Activated CD4-positive, alpha-beta memory T cell treated with anti-CD3 and anti-CD28 coated beads for 36 hours (primary cell): ENCODE measurements at places on chromosomes 2 and 18. TPM values are rescaled to one million over a fixed set of nuclear protein-coding genes. Genes with fewer than 3 reads are reported as not detected.

The STPG4 gene
- total RNA-seq: not detected

The BCL11A gene
- total RNA-seq: not detected

The FZD7 gene
- total RNA-seq: 0.58 TPM

The DSC2 gene
- not detected for total RNA-seq

The ASTL gene
- total RNA-seq: 2.4 TPM

The UPP2 gene
- not detected for total RNA-seq

The TUBA3E gene
- total RNA-seq: not detected

The ETAA1 gene
- 10.8 TPM for total RNA-seq

The NT5DC4 gene
- not detected for total RNA-seq

The SP3 gene
- 90.1 TPM for total RNA-seq

The ALPG gene
- total RNA-seq: not detected

The SLC8A1 gene
- 0.19 TPM for total RNA-seq

The ANKRD44 gene
- total RNA-seq: 123 TPM

The TBR1 gene
- total RNA-seq: not detected

The UGT1A5 gene
- total RNA-seq: not detected

The RGPD3 gene
- total RNA-seq: 0.31 TPM

The SCN3A gene
- not detected for total RNA-seq

The VAMP8 gene
- total RNA-seq: 112 TPM

The TRPM8 gene
- total RNA-seq: not detected

The EFHD1 gene
- total RNA-seq: 0.61 TPM

The QPCT gene
- total RNA-seq: 0.68 TPM

The CROCC2 gene
- total RNA-seq: not detected

The ATG9A gene
- total RNA-seq: 34.7 TPM

The KCNG2 gene
- not detected for total RNA-seq

The EIPR1 gene
- 38.2 TPM for total RNA-seq

The SLC14A1 gene
- 0.80 TPM for total RNA-seq

The GFPT1 gene
- total RNA-seq: 39.8 TPM

The NEU2 gene
- not detected for total RNA-seq

The BMP10 gene
- not detected for total RNA-seq

The STARD6 gene
- total RNA-seq: not detected

The IL1A gene
- 15.7 TPM for total RNA-seq

The CD207 gene
- not detected for total RNA-seq

The SLC30A3 gene
- 0.86 TPM for total RNA-seq

The RPRM gene
- total RNA-seq: not detected

The MALT1 gene
- total RNA-seq: 42.5 TPM

The FAM110C gene
- 3.1 TPM for total RNA-seq

The TMEM182 gene
- total RNA-seq: 5.8 TPM

The SCLY gene
- 47.9 TPM for total RNA-seq

The RAMP1 gene
- 0.97 TPM for total RNA-seq

The PJVK gene
- 2.3 TPM for total RNA-seq
